Activated CD8-positive, alpha-beta memory T cell treated with anti-CD3 and anti-CD28 coated beads for 4 hours (primary cell): ENCODE measurements at places on chromosomes 7 and 10.
A peak's percentile ranks its signal among the peaks of the same experiment; 100 is the strongest.

GRCh38 chr7:154409703-154410311 is 357.6 kb downstream of the DPP6 start:
- DNase-seq: no peak

GRCh38 chr10:112738606-112739591 is 211.1 kb upstream of the TCF7L2 start:
- DNase-seq: no peak

DNA sequence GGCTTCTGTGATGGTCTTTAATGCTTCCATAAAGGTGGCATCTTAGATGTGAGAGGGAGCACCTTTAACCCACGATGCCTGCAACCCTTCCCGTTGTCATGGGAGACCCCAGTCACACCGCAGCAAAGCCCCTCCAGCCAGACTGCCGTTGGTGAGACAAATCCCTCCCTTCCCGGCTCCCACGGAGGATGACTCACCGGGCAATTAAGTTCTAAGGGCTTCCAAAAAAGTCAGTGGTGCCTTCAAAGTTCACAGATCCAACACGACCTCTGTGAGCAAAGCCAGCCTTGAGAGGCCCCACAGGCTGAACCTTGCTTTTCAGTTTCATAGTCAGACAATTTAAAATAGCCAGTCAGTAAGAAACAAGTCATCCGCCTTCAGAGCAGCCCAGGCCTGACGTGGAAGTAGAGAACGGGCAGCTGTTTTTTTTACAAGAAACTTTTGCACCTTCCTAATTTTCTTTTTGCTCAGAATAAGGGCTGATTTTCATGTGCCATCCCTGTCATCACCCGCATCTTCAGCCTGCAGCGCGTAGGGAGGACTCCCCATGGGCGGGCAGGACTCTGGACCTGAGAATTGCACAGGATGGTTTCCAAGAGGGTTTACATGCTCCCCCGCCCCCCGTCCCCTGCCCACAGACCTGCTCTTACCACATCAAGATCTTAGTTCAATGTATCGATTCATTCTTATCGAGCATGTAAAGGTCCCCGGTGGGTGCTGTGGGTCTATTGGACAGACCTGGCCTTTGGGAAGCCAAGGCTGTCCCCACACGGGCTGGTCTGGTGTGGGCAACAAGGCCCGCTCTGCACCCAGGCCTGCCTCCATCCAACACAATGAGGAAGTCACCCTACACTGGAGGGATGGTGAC is 333.9 kb downstream of the DNAJB6 start:
- DNase-seq: no peak

DNA sequence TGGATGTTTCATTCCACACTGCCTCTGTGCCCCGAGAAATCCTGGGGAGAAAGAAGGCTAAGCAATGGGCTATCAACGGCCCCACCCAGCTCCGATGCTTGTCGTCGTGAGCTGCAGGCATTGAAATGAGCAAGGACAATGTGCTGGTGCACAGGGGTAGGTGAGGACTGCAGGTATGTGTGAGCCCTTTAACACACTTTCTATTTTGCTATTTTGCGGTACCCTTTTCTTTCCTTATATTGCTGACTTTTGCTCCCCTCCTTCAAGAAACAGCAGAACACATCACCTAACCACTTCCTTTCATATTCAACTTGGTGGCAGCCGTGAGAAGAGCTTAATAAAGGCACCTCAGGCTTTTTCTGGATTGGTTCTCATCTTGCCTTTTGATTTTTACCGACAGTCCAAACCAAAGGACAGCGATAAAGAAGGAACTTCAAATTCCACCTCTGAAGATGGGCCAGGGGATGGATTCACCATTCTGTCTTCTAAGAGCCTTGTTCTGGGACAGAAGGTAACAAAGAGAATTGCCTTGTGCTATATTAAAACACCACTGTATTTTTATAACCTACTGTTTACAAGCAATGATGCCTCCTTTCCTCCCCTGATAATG is 39.2 kb downstream of the AIFM2 start:
- no peak for DNase-seq

GRCh38 chr10:21726601-21727225 is 192.7 kb downstream of the MLLT10 start:
- no peak for DNase-seq

- DNase-seq: no peak
These were observed 24.9 kb downstream of the CYP17A1 start for GRCh38 chr10:102812231-102812876.

GRCh38 chr10:132689721-132690360 is 96.1 kb downstream of the NKX6-2 start:
- no peak for DNase-seq

DNA sequence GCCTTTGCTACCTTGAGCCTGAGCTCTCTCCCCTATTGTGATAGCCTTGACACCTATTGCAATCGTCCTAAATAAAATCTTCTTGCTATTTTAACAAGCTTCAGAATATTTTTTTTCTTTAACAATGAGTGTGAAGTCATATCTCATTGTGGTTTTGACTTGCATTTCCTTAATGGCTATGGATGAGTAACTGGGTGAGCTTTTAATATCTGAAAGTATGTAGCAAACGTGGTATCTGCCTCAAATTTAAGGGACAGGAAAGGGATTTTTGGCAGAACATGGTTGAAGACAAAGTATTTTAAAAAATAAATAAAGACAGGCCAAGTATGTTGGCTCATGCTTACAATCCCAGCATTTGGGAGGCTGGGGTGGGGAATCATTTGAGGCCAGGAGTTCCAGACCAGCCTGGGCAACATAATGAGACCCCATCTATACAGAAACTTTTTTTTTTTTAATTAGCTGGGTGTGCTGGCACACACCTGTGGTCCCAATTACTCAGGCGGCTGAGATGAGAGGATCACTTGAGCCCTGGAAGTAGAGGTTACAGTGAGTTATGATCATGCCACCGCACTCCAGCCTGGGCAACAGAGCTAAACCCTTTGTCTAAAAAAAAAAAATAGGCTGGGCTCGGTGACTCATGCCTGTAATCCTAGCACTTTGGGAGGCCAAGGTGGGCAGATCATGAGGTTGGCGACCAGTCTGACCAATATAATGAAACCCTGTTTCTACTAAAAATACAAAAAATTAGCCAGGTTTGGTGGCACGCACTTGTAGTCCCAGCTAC is 319.3 kb upstream of the NRP1 start:
- DNase-seq: no peak

DNA sequence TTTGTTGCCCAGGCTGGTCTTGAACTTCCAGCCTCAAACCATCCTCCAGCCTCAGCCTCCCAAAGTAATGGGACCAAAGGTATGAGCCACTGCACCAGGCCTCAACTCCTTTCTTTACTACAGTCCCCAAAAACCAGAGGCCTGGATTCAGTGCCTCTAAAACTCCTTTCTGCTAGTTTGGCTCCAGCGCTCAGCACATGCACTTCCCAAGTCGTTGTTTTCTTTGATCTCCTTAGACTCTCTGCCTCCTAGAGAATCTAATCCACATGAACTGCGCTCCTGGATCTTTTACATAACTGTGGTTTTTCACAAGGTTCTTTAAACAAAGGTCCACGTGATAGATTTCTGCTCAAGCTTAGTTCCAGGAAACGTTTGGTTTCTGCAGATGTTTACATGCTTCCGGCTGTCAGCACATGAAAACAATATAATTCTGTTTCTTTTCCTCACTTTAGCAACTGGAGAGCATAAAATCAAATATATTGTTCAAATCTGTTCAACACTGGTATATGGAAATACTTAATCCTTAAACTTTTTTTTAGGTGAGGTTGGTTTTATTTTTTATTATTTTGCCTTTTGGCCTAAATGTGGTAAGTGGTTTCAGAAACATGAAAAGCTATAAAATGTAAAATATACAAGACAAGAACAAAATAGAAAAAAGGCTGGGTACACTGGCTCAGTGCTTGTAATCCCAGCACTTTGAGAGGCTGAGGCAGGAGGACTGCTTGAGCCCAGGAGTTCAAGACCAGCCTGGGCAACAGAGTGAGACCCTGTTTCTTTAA is 270.5 kb upstream of the MKLN1 start:
- no peak for DNase-seq

DNA sequence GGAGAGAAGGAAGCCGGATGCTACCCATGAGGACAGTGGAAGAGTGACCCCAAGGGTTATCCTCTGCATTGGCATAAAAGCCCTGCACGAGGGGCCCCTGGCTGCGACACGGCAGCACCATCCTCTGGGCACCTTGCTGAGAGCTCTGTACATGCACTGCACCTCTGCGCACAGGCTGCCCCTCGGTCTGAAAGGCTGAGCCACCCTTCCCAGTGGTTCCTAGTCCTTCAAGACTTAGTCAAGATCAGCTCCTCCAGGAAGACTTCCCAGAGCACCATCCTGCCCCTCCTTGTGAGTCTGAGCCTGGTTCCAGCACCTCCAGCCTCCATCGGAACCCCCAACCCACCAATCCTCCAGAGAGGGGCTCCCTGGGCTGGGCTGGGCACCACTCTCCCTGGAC is 37.9 kb upstream of the CNPY1 start:
- DNase-seq: no peak

GRCh38 chr7:102085218-102085772 is 201.4 kb upstream of the SH2B2 start:
- no peak for DNase-seq

- no peak for DNase-seq
These were observed 387.3 kb downstream of the TNS3 start for GRCh38 chr7:47194516-47195057.

DNA sequence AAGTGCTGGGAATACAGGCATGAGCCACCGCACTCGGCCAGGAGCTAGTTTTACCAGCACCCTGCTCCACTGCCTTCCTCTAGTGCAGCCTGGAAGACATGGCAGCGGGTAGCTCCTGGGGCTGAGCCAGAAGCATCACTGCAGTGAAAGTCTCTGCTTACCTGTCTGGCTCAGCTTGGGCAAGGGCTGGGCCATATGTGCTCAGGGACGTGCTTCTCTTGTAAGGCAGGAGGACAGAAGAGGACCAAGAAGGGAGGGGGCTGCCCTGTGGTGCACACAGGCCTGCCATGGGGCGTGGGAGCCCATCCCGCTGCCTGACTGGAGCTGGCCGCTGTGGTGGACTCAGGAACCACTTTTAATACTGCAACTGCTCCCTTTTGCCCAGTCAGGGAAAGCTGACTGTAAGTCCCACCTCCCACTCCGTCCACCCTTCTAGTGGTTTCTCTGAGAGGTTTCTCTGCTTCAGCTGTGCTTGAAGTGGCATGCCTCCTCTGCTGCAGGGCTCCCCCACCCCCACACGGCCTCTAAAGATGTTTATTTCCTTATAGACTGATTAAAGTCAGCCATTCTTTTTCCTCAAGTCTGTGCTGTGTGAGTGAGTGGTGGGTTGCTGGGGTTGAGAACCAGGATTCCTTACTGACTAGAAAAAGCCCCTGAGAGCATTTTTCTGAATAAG is 25.3 kb upstream of the C10orf95 start:
- DNase-seq: no peak

DNA sequence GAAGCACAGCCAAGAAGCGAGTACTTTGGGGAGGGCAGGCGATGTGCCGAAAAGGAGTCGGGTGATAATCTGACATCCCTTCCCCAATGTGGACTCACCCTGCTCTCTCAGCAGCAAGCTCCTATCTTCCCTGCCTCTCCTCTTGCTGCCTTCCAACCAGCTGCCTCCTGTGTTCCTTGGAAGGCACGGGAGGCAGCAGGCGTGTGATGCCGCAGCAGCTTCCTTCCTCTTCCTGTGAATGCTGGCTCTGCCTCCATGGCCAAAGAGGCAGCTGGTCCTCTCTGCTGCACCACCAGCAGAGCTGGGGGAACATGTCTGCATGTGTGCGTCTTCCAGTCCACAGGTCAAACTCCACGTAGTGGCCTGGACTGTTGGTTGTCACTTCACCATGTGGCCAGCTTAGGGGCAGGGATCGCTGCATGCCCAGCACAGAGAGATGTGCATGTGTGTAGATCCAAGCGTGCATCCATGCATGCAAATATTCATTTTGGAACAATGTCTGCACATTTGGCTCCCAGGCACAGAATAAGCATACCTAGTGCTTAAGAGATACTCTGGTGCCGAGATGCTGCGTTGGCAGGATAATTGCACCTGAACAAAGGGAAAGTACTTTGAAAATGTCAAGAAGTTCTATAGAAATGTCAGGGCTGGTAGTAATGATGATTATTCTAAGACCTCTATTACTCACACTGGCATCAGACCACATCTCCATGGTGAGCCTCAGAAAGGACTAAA is 499.8 kb downstream of the PLXNA4 start:
- DNase-seq: no peak

- no peak for DNase-seq
These were observed 77.3 kb downstream of the GLRX3 start for GRCh38 chr10:130213286-130214080.

DNA sequence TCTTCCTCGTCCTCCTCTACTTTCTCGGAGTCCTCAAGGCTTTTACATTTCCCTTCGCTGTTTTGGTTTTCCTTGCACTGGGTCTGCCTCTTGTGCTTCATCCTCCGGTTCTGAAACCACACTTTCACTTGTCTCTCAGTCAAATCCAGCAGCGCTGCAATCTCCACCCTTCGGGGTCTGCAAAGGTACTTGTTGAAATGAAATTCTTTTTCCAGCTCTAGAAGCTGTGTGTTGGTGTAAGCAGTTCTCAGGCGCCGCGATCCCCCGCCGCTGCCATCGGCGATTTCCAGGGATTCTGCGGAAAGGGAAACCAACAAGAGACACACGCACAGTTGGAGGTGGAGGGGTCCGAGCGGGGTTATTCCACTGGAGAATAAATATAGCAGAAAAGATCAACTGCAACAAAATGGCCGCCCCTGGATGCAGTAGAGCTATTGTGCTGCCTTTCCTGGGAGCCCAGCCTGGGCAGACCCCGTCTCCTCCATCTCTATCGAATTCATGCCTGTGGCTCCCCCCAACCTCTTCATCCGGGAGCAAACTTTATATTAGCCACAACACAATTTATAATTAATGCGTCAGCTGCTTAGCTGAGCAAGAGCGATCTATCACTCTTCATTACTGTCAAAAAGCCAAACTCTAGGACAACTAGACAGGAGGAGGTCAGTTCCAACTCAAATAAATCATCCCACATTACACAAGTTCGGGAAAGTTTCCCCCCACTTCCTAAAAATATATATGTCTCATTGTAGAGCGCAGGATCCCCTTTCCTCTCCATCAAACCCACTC is 1.1 kb downstream of the HOXA2 start:
- DNase-seq: no peak

GRCh38 chr7:151863386-151864079 is 13.4 kb downstream of the PRKAG2 start:
- DNase-seq: no peak

DNA sequence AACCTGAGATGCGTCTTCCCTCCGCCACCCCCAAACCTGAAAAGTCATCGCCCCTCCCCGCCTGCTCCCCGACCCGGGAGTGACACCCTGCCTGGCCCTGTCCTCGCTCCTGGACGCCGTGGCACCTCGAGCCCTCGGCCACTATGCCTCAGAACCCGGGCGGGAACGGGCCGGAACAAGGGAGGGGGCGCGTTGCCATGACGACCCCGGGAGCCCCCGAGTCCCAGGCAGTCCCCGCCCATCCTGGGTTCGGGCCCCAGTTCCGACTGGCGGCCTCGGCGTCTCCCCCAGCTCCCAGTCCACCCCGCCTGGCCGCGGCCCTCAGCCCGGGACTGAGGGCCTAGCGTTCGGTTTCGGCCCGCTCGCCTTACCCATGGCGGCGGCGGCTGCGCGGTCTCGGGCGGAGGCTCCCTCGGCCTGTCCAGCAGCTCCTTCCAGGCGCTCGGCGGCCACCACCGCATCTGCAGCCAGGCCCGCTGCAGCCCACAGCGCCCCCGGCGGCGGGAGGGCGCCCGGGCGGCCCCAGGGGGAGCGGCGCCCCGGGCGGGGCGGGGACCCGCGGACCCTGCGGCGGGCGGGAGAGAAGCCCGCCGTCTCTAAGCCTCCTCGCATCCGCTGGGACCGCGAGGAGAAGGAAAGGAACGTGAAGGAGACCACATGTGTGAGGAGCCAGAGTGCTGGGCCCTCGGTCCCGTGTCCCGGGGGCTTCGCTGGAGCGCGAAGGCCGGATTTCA is at the start of gene RUFY2:
Gene RUFY2 (minus strand): TSS at position 463 of the 734 bp plus-strand sequence. CDS start 88 bp downstream, at position 375.
- DNase-seq: peak; percentile 58
